ENCODE measurements at places on chromosomes 11 and 22. TPM values are rescaled to one million over a fixed set of nuclear protein-coding genes. Genes with fewer than 3 reads are reported as not detected.

- no peak for DNase-seq
Measured at GRCh38 chr11:35619855-35620640, 1.8 kb downstream of the FJX1 start.

MOV10L1 gene
- total RNA-seq = 0.46 TPM

DNA sequence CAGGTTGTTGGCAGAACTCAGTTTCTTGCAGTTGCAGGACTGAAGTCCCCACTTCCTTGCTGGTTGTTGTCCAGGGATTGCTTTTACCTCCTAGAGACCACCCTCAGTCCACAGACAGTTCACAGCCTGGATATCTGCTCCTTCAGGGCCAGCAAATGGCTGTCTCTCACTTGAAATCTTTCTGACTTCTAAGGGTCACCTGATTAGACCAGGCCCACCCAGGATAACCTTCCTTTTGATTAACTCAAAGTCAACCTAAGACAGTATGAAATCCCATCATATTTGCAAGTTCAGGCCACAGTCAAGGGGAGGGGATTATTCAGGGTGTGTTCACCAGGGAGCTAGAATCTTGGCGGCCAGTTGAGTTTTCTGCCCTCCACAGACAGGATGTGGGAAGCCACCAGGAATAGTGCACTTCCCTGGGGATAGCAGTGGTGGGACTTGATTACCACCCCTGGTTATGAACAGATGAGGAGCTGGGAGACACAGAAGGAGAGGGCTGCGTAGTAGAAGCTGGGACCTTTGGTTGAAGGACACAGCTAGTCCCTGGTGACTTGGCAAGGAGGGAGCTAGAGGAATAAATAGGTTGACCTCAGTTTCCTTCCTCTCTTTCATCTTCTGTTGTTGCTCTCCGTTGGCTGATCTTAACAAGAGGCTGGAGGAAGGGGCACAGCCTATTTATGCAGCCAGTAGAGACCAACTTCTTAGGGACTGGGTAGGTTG lies 33.4 kb downstream of the MIAT start:
- DNase-seq = no peak

GRCh38 chr22:45072322-45072903 lies 62.6 kb upstream of the PHF21B start:
- no peak for DNase-seq

DNA sequence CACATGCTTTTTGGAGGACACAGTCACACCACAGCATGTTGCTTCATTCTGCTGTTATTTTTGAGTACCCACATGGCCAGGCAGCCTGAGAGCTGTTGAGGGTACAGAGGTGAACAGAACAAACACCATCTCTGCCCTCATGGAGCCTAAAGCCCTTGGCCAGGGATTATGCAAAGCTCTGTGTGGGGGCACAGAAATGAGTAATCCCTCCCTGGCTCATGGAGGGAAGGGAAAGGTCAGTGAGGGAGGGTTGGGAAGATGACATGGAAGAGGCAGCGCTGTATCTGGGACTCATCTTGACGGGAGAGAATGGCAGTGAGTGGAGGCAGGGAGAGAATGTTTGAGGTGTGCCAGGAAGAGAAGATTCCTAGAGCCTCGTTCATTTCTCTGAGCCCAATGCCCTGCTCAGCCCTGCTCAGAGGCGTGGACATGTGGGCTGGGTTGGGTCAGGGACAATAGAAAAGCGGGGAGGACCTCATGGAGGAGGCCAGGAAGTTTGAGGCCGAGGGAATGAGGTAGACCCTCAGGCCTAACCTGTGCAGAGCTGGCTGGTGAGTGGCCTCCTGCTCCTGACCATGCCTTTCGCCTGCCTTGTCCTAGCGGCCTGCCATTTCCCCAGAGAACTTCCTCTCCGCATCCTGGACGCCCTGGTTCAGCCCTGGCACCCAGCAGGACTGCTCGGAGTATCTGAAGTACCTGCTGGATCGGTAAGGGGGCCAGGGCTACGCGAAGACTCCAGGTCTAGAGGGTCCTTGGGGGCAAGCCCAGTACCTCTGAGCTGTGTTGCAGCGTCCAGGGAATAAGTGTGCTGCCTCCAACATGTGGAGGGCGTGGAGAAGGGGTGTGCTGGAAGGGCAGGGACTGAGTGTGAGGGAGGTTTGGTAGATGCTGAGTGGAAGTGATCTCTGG lies 19.8 kb downstream of the USP35 start:
- peak; percentile 72 for DNase-seq

DNA sequence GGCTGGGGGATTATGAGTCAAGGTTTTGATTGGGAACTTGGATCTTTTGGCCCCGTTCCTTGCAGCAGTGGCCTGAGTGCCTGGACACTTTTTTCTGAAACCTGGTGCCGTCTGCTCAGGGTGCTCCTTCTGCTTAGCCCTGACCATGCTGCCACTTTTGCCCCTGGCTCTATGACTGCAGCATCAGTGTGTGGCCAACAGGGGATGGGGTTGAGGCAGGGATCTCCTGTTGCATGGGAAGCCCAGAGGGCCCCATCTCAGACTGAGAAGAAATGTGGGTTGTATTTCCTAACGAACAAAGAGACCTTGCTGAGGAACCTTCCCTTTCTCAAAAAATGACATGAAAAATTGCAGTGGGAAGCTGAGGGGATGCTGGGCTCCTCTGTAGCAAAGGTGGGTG lies 18.7 kb downstream of the POU2F3 start:
- no peak for DNase-seq

CACNA1I gene
- total RNA-seq = 0.03 TPM

TRIM22 gene
- 16.1 TPM for total RNA-seq

All from cardiac septum (tissue), 1 donor.